ENCODE measurements at places on chromosomes 2 and 18. TPM values are rescaled to one million over a fixed set of nuclear protein-coding genes. Genes with fewer than 3 reads are reported as not detected.

RAB31 gene
- 6.0 TPM for total RNA-seq

INPP5D gene
- 2.8 TPM for total RNA-seq

CDK15 gene
- total RNA-seq: 0.25 TPM

EML6 gene
- 5.3 TPM for total RNA-seq

NT5DC4 gene
- not detected for total RNA-seq

GRCh38 chr18:27746241-27746640 is 430.7 kb downstream of the CDH2 start:
- DNase-seq: no peak

- no peak for DNase-seq
Observed at GRCh38 chr2:165277860-165278656, 38.8 kb downstream of the SCN2A start.
